Left cardiac atrium (tissue), 4 donors: ENCODE measurements at places on chromosomes 2 and 18. TPM values are rescaled to one million over a fixed set of nuclear protein-coding genes. Genes with fewer than 3 reads are reported as not detected.

DNA sequence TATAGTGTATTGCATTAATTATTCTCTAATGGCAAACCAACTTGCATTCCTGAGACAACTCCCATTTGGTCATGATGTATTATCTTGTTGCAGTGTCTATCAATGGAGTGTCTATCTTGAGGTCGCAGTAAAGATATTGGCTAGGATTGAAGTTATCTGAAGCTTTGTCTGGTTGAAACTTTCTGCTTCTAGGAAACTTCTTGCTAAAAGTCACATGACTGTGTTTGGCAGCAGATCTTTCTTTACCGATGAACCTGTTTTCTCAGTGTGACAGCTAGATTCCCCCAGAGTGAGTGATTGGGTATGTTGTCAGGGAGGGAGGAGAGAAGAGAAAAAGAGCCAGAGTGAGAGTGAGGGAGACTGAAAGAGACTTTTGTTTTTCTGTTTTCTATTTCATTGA, 119.6 kb downstream of the QPCT start:
- no peak for DNase-seq

MYOM1 gene
- total RNA-seq: 351 TPM

ALPG gene
- total RNA-seq: not detected

DNA sequence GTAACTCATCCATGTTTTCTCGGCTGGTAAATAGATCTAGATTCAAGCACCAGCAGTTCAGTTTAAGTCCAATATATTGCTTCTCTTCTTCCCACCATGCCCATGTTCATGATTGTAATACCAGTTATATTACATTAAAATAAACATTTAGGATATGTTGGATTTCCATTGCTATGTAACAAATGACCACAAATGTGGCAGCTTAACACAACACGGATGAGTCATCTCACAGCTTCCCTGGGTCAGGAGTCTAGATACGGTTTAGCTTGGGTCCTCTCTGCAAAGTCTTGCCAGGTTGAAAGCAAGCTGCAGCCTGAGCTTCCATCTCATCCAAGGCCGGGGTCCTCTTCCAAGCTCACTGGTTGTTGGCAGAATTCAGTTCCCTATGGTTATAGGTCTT, 39.4 kb upstream of the SMAD2 start:
- DNase-seq: no peak

DNA sequence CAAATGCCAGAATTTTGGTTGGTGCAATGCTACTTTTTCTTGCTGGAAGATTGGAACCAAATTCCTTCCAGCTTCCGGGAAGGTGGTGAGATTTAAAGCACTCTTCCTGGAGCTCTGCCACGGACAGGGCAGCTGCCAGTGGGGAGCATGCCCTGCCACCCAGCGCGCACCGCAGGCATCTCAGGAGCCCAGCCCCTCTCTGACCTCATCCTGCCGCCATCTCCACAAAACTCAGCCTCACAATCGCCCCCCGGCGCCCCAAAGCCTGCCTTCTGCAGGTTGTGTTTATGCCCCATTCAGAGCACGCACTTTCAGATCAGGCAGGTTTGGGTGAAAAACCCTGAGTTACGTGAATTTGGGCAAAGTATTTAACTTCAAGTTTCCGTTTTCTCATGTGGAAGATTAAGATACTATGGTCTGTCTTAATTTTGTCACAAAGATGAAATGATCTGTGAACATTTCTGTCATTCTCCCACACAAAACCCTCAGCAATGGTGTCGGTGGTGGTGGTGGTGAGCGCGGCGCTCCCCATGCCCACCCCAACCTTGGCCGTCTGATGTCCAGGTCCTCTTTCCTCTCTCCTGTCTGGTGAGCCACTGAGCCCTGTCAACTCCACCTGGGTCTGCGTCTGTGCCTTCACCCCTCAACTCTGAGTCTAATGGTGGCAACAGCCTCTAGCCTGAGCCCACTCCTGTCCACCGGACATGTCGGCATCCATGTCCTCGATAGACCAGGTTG, 282.8 kb upstream of the SALL3 start:
- DNase-seq: no peak

DNA sequence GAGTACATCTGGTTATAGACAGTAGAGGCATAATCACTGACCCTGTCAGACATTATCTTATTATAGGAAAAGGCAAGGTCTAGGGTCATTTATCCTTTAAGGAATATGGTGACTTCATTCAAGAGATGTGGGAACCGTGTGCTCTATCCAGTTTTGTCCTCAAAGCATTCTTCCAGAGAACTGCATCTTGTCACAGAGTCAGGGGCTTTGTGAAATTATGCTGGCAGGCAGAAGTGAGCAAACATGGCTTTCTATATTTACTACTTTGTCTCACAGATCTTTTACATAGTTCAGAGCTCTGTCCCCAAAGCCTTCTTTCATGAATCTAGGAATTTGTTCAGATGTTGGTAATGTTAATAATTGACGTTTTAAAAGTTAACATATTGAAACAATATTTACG, 177.4 kb downstream of the ASXL3 start:
- no peak for DNase-seq

KCNG3 gene
- not detected for total RNA-seq
